Memory B cell (primary cell): ENCODE measurements at places on chromosomes 1 and 21.

DNA sequence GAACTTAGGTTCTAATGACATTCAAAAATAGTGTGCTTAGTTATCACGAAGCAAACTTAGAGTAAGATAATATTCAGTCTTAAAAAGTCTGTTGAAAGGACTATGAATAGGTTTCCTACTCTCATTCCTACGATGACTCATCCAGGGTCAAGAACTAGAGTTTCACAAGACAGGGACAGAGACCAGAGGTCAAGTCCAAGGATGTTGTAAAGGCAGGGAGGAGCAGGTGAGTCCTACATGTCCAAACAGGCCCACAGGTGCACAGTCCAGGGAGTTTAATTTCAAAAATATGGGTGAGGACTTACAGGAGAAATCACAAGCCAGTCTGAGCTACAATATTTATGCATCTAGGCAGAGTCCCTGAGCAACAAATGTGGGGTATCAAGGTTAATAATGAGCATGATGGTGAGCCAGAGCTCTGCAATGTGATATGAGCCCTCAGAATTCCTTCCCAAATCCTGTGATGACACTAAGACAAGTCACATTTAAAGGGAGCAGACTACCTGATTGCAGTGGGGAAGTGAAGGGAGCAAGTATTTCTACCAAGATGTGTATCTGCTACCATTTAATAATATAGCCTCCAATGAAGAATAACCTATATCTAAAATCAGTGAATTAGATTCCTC, 100.0 kb upstream of the NRIP1 start:
- no peak for DNase-seq

DNA sequence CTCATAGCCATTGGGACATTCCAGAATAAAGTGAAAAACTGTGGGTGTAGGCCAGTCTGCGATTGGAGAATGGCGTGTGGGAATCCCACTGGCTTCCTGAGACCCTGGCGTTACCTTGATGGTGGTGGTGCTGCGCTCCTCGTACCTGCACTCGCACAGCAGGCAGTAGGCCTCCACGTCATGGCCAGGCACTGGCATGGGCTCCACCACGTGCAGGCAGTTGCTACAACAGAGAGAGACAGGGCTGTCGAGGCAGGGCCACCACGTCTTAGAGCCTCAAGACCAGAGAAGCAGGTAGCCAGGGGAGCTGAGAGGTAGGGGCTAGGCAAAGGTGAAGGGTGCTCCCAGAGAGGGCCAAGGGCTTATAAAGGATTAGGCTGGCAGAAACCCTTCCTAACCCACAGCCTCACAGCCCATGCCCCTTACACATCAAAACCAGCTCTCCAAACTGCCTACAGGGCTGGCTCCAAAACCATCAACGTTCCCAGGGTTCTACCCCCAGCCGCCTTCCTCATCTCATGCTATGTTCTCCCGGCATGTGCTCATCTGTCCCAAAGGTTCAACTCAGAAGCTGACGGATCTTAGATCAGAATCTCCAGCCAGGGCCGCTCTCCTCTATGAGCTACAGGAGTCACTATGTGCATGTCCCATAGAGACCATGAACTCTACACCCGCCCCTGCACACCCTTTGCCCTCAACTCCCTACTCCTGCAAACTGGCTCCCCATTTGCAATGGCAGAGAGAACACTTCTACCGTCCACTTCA, 7.5 kb downstream of the TMEM9 start:
- DNase-seq = no peak

DNA sequence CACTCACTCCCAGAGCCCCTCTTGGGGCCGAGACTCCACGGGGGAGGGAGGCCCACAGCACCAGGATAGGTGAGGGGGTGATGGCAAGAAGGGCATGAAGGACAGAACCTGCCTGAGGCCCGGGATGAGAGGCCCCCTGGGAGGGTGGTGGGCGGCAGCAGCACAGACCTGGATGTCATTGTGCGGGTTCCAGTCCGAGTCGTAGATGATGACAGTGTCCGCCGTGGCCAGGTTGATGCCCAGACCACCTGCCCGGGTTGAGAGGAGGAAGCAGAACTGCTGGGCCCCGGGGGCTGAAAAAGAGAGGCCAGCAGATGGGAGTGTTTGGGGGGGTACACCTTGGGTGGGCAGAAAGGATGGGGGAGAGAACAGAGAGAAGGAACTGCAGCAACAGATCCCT, 50.1 kb downstream of the CHD5 start:
- DNase-seq = no peak

DNA sequence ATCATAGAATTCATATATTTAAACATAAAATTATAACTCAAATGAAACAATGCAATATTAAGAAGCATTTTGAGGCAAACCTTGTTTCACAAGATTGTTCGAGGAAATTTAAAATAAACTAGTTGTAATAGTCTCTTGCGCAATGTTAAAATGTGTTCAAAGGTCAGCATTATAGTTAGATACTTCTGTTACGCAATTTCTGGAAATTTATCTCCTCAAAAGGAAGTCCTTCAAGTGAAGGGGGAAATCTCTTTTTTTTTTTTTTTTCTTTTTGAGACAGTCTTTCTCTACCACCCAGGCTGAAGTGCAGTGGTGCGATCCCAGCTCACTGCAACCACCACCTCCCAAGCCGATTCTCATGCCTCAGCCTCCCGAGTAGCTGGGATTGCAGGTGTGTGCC, 52.1 kb downstream of the FMO4 start:
- no peak for DNase-seq

DNA sequence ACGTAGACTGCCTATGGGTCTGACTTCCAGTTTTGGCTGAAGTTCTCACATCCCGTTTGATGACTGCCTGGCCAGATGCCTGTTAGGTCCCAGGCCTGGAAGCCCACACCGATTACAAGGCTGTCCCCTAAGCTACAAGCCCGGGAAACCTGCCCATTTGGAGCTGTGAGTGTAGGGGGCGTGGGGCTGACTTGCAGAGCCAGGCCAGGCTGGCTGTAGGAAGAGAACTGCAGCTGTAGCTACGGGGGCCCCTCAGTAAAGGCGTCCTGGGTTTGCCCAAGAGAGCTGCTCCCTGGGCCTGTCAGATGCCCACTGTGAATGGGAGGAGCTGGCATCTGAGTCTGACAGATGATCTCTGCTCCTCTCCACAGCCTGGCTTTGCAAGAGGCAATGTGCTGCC, 199.7 kb downstream of the CAMTA1 start:
- DNase-seq = no peak

GRCh38 chr1:226066415-226067078, 4.0 kb downstream of the H3-3A start:
- DNase-seq = no peak

DNA sequence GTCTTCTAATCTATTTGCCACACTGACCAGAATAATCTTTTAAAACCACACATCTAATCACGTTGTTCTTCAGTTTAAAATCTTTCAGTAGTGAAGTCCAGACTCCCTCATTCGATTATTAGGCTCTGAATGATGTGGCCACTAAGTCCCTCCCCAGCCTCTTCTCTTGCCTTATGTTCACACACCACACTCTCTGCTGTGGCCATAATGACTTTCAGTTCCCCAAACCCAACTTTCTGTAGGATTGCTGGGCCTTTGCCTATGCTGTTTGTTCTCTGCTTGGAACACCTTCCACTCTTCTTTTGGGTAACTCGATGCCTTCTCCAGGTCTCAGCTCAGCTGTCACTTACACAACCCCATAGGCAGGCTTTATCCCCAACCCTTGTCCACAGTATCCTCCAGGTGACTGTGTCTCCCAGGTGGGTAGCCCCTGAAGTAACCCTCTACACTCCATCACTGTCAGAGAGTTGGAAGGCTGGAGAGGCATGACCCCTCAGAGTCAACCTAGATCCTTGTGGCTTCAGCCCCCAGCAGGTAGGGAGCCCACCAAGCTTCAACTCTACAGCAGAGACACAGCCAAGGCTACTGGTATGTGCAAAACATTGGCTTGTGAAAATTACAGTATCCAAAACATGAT, 8.4 kb upstream of the SLC37A1 start:
- no peak for DNase-seq
